ENCODE measurements at places on chromosomes 7 and 10. TPM values are rescaled to one million over a fixed set of nuclear protein-coding genes. Genes with fewer than 3 reads are reported as not detected.

CAMK2B gene
- total RNA-seq, result 0.31 TPM

DNA sequence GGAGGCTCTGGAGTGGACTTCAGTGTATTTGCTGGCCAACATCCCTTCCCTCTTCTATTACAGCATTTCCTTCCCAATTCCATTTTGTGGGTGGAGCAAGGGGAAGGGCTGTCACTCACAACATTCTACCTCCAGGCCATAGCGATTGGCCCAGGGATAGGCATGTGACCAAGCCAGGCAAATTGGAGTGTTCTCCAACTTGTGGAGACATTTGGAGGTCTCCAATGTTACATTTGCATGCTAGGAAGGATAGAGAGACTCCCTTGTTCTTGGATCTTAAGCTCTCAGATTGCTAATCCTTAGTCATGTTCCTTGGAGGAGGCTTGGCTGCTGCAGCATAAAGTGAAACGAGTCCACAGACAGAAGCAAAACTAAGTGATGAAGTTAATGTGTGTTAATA lies 95.6 kb upstream of the KIF5B start:
- DNase-seq, result no peak

- no peak for DNase-seq
Observed at GRCh38 chr10:71073451-71074175, 138.8 kb upstream of the UNC5B start.

LDB3 gene
- not detected for total RNA-seq

- DNase-seq, result no peak
Observed at GRCh38 chr10:87816898-87817608, 973 bp downstream of the ATAD1 start.

DNA sequence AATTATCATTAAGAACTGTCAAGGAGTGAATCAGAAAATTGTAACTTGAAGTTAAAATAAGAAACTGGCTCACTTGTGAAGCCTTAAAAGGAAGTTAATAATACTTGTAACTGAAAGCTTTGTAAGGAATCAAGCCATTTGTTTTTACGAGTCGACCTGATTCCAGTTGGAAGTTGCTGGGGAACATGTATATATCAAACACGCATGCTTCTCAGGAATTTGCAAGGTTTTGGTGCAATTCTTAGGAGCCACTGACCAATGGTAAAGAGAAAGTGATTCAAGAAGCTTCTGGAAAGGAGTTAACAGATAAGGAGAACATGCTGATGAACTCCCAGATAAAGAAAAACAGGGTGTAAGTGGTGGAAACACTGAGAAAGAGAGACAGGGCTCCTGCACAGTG lies 56.4 kb downstream of the ETV1 start:
- DNase-seq, result no peak

CACNA2D1 gene
- total RNA-seq, result 1.8 TPM

DNA sequence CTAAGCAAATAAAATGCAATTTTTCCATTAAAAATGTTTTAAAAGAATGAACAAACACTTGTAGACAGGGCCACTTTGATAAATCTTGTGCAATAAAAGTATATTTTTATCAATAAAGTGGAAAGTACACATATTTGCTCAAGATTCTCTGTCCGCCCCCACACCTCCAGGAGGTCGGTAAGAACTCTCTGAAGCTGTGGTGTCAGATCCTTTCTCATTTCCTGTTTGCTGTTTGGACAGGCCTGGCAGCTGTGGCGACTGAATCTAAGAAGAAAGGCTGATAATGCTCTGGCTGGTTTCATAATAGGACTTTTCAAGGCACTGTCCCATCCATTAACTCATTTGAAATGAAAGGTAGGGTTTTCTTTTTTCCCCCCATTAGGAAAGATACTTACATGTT lies 15.3 kb upstream of the ASB4 start:
- peak; percentile 23 for DNase-seq

LGI1 gene
- 20.2 TPM for total RNA-seq

DNA sequence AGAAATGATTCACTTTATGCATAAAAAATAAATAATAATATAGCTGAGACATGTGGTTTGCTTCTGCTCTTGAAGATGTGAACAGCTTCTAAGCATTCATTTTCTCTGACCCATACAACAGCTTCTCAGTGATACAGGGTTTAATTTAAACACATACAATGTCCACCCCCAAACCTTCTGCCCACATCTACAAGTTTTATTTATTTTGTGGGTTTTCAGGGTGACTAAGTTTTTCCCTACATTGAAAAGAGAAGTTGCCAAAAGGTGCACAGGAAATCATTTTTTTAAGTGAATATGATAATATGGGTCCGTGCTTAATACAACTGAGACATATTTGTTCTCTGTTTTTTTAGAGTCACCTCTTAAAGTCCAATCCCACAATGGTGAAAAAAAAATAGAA lies 17.2 kb downstream of the INHBA start:
- no peak for DNase-seq

DNA sequence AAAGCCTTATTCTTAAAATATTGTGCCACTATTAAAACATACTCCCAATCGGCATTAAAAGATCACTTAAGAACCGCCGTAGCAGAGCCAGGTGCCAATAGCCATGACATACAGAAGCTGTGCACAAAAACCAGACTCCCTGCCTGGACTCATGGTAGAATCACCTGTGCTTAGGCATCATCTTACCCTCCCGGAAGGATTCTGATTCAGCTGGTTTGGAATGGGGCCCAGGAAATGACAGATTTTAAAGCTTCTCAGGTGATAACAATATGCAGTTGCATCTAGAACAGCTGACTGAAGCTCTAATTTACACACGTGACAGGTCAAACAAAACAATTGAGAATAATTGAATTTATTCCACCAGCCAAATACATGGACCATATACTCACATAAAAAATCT lies 10.7 kb downstream of the A1CF start:
- DNase-seq, result no peak

DNA sequence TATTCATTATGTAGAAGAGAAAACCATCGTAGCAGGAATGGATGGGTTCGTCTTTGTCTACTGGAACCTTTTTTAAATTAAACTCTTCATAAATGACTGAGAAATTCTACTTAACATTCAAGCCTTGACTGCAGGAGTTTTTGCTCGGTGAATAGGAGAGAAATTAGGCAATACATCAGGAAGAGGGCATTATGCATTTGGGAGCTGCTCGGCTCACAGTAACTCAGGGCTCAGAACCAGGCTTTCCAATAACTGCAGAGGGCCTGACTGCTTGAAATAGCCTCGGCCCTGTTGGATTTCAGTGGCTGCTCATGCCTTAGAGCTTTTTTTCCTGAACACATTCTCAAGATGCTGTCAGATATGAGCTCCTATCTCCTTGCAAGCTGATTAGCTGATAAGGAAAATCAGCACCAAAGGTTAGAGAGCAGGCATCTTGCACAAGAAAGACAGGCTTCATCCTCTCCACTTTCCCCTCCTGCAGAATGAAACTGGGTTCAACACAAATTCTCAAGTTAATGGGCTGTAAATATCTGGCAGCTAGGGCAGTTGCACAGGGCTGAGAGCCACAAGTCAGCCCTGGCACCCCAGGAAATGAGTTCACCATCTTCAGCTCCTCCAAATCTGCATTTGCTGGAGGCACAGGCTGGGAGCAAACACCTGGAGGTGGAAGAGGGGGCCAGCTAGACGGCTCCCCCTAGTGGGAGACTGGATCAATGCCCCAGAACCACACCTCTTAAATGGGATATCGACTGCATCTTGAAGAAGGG lies 24.3 kb downstream of the TECTB start:
- DNase-seq, result peak; percentile 73

TFEC gene
- total RNA-seq, result 0.06 TPM

GRCh38 chr10:101120884-101121653 lies 10.0 kb upstream of the TLX1 start:
- no peak for DNase-seq

MMD2 gene
- not detected for total RNA-seq

- DNase-seq, result no peak
Observed at GRCh38 chr10:12685261-12686058, 316.1 kb downstream of the CCDC3 start.

GRCh38 chr7:140674899-140675701 lies 2.4 kb downstream of the ADCK2 start:
- peak; percentile 66 for DNase-seq

AEBP1 gene
- 16.7 TPM for total RNA-seq

HOXA5 gene
- not detected for total RNA-seq

- DNase-seq, result peak; percentile 95
Observed at GRCh38 chr10:119080521-119081259, at the start of gene EIF3A. EIF3A (minus strand) TSS chr10:119080817; CDS start chr10:119080676, 141 bp downstream.

GRCh38 chr7:87140271-87140748 lies 11.9 kb upstream of the DMTF1 start:
- no peak for DNase-seq
